Activated naive CD8-positive, alpha-beta T cell treated with anti-CD3 and anti-CD28 coated beads, Interleukin-2, amount 50 U/mL, for 24 hours (primary cell): ENCODE measurements at places on chromosomes 3 and 15.

DNA sequence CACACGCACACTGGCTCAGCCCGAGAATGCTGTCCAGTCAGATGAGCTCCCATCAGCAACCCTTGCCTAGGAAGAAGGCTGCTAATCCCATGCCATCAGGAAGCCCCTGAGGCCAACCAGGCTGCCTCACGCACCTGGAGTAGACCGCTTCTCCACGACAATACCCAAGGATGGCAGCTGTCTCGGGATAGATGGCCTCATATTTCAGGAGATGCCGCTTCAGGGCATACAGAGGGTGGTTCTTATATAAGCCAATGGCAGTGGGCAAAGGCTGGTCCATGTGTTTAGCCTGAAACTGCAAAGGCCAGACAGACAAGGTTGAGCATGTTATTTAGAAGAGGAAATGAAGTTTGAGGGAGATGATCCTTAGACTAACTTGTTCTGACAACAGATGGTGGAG lies 22.2 kb downstream of the XPC start:
- no peak for DNase-seq

DNA sequence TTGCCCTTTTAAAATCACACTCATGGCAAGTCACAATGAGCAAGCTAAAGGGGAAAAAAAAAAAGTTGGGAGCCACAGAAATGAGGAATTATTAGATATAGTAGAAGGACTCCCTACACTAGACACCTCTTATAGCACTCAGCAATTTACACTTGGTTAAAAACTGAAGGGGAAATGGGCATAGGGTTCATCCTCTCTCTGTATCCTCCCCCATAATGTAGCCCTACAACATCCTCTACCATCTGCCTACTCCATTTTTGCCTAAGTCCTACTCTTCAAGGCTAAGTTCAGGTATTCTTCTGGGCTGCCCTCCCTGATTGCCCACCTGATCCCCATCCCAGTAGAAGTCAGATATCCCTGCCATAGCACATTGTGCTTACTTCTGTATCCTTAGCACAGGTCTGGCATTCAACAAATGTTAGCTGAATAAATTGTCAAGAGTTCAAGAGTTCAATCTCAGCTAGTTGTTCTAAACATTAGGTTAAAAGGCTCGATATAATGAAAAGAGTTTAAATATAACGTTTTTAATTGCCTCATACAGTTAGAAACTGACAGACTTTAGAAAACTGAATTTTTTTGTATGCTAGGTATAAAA lies 14.5 kb downstream of the SETD2 start:
- no peak for DNase-seq

DNA sequence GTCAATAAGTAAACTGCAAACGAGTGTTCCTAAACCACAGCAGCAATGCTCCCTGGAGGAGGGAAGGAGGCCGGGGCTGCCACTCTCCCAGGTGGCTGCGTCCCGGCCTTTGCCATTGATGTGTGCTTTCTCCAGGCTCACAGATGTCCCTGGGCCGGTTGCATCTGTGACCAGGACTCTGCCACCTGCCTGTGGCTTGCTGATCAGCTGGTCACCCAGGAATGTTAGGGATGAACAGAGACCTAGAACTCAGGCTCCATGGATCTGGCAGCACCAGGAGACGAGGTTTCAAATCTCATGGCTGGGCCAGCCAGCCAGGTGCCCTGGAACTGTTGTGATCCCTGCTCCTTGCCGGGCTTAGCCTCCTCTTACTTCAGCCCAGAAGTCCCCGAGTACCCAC lies 65.7 kb downstream of the KLF15 start:
- no peak for DNase-seq

DNA sequence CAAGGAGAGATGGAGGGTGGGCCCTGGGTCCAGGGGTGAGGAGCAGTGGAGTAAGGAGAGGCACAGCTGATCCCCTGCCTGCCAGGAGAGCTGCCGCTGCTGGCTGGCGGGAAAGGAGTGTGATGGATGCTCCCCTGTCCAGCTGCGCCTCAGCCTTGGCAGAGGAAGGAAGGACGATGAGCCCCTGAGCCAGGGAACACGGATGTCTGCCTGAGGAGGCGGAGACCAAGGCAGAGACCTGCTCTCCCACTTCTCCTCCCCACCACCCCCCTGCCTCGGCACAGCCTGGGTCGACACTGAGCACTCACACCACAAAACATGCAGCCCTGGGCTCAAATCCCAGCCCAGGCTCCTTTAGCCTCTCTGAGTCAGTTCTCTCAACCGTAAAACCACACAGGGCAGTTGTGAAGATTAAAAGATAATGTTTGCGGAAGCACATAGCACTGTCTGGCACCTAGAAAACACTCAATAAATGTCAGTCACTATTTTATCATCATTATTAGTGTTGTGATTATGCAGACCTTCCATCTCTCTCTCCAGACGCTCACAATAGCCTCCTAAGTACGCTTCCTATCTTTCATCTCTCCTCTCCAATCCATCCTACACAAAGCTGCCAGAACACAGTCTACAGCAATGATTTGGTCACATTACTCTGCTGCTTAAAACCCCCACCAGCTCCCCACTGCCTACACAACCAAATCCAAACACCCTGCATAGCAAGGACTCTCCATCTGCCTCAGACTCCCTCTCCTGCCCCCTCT lies 52.2 kb downstream of the SEMA5B start:
- peak; percentile 12 for DNase-seq

GRCh38 chr3:69719587-69720122 lies 19.6 kb upstream of the MITF start:
- DNase-seq = no peak

GRCh38 chr3:122843604-122844003 lies 48.7 kb downstream of the SLC49A4 start:
- no peak for DNase-seq

- DNase-seq = no peak
These were observed 57.1 kb upstream of the POU1F1 start for GRCh38 chr3:87333393-87333892.

GRCh38 chr3:17941766-17942165 lies 199.3 kb upstream of the TBC1D5 start:
- no peak for DNase-seq

DNA sequence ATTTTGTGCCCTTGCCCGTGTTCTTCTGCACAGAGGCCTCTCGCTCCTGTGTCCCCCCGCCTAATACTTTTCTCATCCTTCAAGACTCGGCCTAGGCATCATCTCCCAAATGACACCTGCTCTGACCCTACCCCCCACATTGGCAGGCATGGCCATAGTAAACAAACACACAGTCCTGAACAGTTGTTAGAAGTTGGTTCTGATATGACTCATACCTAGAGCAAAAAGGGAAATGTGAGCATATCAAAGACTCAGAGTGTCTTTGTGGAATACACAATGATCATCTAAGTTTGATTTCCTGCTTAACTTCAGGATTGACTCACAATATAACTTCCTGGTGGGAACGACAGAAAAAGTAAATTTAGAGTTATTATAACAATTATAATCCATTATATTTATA lies 120.5 kb downstream of the POLR2M start:
- DNase-seq = no peak

- no peak for DNase-seq
These were observed 564.7 kb downstream of the AGBL1 start for GRCh38 chr15:86644339-86644738.

DNA sequence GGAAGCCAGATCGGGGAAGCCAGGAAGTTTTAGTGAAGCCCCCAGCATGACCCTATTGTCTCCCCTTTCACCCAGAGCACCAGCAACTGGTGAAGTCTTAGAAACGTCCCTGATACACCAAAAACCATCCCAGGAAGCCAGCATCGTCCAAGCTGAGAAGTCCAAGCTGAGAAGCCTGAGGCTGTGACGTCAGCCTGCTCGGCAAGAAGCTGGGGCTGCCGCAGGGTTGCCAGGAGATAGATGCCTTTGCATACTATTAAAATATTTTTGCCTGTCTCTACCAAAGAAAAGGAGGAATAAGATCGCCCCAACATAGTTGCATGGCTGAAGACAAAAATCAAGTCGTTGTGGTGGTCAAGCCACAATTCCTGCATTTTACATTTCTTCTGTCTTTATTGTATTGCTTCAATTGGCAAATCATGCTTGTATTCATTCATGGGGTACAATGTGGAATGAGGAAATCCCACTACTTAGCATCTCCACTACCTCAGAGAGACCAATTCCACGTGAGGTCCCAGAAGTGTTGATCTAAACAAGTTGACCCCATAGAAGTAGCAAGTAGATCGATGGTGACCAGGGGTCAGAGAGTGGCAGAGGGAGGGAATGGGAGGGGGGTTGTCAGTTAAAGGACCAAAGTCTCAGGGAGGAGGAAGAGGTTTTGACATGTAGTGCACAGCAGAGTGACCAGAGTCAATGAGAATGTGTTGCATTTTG lies 19.6 kb upstream of the EMC3 start:
- DNase-seq = no peak

GRCh38 chr3:71662056-71662455 lies 63.1 kb downstream of the EIF4E3 start:
- DNase-seq = no peak

GRCh38 chr3:166060789-166061479 lies 223.7 kb upstream of the BCHE start:
- no peak for DNase-seq

DNA sequence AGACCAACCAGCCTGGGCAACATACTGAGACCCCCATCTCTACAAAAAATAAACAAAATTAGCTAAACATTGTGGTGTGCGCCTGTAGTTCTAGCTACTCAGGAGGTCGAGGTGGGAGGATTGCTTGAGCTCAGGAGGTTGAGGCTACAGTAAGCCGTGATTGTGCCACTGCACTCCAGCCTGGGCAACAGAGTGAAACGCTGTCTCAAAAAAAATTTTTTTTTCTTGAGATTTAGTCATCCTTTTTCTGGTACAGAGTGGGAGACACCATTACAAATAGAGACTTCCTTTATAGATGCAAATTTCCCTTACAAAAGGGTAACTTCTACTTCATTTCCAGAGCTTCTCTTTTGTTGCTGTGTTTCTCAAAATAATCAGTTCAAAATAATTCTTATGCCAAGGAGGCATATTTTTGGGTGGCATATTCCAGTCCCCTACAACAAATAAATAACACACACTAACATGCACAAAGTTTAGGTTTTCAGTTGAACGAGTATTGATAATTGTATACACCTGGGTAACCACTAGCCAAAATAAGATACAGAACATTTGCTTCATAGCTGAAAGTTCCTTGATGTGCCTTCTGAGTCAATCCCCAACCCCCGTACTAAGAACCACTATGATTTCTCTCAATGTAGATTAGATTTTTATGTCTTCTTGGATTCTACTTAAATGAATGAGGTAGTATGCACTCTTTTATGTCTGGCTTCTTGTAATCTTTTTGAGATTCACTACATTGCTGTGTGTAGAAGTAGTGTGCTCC lies 248.9 kb upstream of the PROK2 start:
- no peak for DNase-seq

DNA sequence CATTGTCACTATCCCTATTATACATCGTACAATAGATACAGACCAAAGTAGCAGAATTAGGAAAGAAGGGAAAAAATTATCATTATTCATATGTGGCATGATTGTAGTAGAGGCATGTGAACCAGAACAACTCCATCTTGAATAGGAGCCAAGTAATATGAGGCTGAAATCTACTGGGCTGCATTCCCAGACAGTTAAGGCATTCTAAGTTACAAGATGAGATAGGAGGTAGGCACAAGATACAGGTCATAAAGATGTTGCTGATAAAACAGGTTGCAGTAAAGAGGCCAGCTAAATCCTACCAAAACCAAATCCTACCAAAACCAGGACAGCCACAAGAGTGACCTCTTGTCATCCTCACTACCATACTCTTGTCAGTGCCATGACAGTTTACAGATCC lies 1035.4 kb upstream of the SEMA6D start:
- DNase-seq = no peak

- no peak for DNase-seq
These were observed 5.3 kb downstream of the BCL2L10 start for GRCh38 chr15:52107238-52107637.

- DNase-seq = no peak
These were observed 95.3 kb downstream of the TIGIT start for GRCh38 chr3:114389156-114389555.

GRCh38 chr3:162555761-162556160 lies 1059.2 kb downstream of the OTOL1 start:
- no peak for DNase-seq

DNA sequence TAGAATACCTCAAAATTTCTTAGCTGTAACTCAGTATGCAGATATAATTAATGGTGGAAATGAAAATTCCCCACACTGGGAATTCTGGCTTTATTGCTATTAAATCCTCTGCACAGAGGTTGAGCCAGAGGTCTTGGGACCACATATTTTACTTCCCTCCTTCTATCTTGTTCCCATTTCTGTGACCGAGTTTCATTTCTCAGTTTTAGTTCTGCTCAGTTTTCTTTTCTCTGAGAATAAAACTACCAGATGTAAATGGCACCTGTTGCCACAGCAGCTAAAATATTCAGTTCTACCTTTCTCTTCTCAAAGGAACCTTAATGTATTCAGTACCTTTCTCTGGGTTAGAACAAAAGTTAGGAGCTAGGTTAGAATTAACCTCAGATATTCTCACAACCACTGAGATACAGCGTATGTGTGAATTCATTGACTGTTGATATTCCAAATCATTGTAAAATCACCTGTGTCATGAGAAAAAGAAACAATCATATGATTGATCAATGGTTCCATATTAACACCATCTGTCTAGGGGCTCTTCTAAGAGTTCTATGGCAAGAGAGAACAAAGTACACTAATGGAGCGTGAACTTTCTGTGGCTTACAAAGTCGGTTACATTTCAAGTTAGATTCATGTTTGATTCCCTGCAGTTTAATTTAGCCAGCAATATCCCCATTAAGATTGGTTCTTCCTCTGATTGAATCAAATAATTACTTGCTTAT lies 374.1 kb downstream of the EFHB start:
- DNase-seq = no peak

- DNase-seq = no peak
These were observed 311.6 kb upstream of the CNTN4 start for GRCh38 chr3:1787094-1787493.

DNA sequence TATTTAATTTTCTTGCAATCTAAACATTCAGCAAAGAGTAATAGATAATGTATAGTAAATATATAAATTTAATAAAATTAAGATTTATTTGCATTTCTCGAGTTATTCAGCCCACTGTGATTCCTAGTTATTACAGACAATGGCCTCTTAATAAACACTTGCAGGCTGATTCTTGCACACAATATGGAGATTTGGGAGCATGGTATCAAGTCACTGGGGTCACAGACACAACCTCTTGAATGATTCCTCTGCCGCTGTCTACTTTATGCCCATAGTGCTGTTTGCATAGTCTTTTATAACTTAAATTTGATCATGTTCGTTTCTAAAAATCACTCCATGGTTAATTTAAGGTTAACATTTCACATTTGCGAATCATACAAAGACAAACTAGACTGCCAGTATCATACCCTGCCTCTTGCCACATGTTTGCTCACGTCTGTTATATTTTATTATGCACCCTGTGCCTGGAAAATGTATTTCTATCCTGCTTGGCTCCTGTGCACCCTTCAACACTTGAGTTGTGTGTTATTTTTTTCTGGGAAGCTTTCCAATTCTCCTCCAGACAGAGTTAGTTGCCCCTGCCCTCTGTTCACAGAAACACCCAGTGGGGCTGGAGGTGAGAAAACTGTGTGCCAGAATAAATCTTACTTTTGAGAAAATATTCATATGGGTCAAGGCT lies 206.3 kb upstream of the ROBO1 start:
- no peak for DNase-seq
